ENCODE measurements at places on chromosomes 11 and 22.

- no peak for DNase-seq
Observed at GRCh38 chr11:132910011-132910760, 622.1 kb downstream of the OPCML start.

- no peak for DNase-seq
Observed at GRCh38 chr22:20229916-20230775, 38.0 kb downstream of the RTN4R start.

- no peak for DNase-seq
Observed at GRCh38 chr11:106990331-106990730, 27.9 kb downstream of the GUCY1A2 start.

GRCh38 chr11:46309814-46310259, 32.4 kb downstream of the CREB3L1 start:
- no peak for DNase-seq

GRCh38 chr22:49062155-49062801, 765.4 kb downstream of the BRD1 start:
- peak; percentile 82 for DNase-seq

DNA sequence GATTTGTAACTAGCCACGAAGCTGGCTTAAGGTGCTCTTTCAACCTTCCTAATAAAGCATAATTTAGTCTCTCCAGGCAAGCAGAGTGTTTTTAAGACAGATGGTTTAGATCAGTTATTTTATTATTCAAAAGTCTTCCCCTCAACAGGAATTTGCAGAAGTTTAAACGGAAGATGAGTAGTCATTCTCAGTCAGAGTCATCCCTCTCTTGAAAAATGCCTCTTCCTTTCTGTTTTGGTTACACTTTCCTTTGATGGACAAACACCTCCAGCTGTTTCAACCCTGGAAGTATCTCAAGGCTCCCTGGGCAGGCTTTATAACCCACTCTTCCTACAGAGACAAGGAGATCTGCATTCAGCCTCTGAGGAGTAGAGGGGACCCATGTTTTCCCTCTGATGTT, 60.3 kb upstream of the POU2AF2 start:
- no peak for DNase-seq

DNA sequence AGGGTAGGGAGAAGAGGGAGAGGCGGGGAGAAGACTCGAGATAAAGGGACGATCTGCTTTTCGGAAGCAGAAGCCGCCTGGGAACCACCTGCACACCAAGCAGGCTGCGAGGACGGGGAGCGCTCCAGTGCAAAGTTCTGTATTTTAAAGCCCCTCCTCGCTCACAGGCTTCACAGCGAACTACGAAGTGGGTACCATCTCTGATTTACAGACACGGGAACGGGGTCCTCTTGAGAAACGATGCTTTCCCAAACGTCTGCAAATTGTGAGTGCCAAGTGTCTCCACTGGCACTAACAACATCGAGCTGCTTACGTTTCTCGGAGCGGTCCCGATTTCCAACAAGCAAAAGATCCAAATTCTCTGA, 700 bp upstream of the STX3 start:
- peak; percentile 33 for DNase-seq

GRCh38 chr11:93783765-93784144, 327 bp upstream of the MED17 start:
- no peak for DNase-seq

DNA sequence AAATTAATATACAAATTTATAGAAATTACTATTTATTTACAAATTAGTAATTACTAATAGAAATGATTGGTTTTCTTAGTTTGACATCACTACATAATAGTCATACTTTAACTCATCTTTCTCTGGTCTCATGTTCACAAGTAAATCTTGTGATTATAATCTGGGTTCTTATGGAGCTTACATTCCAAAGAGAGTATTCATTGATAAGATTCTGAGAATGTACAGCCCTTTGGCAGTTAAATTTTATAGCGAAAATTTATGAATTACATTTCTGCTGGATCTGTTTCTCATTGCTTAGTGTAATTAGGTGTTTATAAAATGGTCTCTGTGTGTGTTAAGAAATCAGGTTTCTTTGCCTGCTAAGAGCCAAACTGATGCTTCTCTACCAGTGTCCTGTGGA, 175.2 kb downstream of the TMEM135 start:
- no peak for DNase-seq

DNA sequence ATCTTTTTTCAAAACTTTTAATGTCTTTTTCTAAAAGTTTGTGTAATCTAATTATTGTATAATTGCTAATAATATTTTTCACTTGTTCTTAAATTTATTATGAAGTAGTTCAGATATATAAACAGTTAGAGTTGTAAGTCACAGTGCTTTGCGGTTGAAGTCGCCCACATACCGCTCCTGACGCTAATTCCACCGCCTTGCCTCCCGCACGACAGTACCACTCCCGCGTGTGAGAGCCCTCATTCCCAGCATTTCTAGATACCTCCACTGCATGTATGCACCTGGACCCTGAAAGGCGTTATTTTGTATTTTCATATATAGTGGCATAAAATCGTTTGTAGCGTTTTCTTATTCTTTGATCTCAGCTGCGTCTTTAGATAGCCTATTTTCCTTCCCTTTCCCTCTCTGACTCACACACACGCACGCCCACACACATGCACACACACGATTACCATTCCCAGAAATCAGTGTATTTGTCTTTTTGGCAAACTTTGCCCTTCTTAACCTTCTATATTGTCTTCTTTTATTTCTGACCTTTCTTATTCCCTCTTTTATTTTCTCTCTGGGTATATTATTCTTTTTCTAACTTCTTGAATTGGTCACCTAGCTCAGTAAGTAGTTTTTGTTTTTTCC, 56.4 kb upstream of the PITPNB start:
- no peak for DNase-seq

DNA sequence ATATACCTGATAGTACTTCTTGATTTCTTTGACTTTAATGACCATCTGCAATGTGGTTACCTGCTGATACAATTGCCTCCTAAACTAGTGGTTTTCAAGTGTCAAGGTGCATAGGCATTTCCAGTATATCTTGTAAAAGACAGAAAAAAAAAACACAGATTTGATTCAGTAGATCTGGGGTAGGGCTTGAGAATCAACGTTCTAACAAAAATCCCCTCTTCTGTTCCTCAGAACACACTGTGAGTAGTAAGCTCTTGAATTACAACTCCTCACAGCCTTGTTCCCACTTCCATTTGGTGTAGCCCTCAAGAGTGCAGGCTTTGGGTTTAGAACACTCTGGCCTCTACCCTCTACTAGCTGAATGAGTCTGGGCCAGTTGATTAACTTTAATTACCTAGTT, 78.0 kb upstream of the CTSC start:
- DNase-seq, result no peak

- no peak for DNase-seq
Observed at GRCh38 chr22:49753276-49753890, 74.3 kb downstream of the BRD1 start.

GRCh38 chr11:10605941-10606381, 37.5 kb upstream of the LYVE1 start:
- no peak for DNase-seq

GRCh38 chr11:127345819-127346459, 345.4 kb upstream of the KIRREL3 start:
- peak; percentile 64 for DNase-seq

DNA sequence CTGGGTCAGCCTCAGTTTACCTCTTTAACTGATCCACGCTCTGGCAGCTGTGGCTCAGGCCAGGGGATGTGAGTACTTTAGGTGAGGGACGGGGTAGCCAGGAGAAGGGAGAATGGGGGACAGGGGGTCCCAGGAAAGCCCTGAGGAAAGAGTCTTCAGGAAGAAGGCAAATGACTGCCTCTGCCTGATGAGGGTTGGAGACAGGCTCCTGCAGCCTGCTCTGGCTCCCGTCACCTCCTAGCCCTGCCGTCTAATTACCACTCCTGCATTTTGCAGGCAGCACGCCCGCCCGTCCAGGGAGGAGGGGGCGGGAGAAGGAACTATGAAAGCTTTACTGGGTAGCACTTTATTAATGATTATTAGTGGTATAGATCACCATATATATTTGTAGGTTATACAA, 116.6 kb downstream of the CEP164 start:
- DNase-seq, result no peak

GRCh38 chr11:3224401-3225057, 5.9 kb upstream of the MRGPRG start:
- no peak for DNase-seq

DNA sequence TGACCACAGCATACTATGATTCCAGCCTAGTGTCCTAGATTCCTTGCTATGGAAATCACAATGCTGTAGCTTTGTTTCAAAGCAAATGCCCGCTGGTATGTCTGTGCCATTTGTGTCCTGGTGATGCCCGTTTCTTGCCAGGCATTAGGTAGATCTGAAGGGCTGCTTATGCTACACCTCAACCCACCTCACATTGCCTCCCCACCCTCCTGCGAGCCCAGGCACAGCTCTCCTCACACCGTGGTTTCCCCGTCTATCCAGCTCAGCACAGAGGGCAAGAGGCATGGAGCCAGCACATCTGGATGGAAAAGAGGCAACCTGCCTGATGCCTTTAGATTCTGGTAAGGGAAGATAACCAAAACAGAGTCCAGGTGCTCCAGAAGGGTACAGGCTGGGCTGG, 307.4 kb upstream of the B3GAT1 start:
- no peak for DNase-seq

DNA sequence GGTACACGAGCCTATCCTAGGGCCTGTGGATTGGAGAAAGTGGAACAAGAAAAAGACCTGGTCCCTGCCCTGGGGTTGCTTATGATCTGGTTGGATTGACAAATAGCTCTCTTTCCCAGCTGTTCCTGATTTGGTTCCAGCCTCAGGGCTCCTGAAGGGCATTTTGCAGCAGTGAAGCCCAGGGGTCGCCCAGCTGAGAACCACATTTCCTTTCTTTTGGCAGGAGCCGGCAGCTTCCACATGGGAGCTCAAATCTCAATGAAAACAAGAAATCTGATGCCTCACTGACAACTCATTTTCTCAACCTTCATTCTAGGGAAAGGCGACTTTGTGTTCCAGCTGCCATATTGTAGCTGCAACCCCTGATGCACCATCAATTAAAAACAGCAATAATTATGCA, 140.6 kb upstream of the CADM1 start:
- DNase-seq, result peak; percentile 18

DNA sequence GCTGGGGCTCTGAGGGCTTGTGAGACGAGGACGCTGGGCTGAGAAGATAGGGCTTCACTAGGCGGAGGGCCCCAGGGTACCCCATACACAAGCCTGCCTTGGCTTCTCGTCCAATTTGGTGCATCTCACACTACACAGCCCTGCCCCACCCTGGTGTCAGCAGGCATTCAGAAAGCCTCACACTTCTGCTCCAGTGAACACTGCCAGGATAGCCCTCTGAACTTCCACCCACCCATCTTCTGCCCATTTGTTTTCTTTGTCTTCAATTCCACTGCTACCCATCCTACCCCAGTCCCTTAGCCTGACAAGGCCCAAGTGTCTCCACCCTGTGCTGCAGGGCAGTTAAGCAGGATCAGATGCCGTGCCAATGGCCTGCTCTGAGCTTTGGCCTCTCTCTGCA, 1.9 kb upstream of the BUD13 start:
- no peak for DNase-seq

GRCh38 chr11:129910360-129910759, 15.0 kb upstream of the NFRKB start:
- no peak for DNase-seq

GRCh38 chr11:61091373-61092279, 10.7 kb upstream of the CD5 start:
- DNase-seq, result no peak

DNA sequence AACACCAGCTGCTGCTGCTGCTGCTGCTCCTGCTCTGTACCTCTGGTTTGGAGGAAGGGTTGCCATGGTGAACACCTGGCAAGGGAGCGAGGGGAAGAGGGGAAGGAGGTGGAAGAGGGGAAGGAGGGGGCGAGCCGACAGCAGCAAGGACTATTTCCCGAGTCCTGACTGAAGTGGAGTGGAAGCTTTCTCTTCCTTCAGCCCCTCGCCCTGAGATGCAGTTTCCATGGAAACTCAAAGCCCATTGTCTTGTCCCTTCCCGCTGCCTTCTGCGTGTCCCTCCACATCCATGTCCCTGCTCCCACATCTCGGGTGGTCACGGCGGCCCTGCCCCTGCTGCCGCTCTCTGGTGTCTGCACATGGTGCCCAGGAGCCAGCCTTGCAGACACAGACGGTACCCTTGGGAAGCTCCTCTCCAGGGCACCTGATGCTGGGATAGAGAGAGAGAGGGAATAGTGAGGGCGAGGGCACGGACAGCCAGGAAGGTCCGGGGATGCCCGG, 28.6 kb downstream of the FAM83F start:
- no peak for DNase-seq

- no peak for DNase-seq
Observed at GRCh38 chr22:20951151-20951931, 15.7 kb upstream of the AIFM3 start.

- no peak for DNase-seq
Observed at GRCh38 chr22:45098056-45098455, 65.7 kb upstream of the NUP50 start.

DNA sequence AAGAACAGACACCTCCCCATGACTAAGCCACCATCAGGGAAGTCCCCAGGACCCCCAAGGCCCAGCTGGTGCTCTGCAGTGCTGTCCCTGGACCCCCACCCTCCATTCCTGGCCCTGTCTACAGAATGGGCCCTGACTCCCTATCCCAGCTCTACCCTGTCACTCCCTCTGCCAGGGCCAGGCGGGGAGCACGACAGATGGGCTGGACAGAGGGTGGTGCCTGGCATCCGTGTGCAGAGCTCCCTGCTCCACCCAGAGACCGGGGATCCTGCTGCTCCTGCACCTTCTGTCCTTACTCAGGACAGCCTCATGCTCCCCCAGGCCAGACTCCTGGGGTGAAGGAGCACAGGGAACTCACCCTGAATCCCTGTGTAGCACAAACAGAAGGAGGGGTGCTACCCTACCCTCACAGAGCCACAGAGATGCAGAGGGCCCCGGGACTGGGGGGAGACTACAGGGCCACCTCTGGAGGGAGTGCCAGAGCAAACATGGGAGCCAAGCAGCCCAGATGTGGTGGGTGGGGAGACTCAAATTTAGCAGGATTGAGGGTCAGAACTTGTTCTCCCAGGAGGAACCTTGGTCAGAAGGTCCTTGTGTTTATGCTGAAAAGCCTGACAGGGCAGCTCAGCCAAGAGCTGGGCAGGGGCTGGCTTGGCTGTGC, 2.0 kb downstream of the ARVCF start:
- no peak for DNase-seq

DNA sequence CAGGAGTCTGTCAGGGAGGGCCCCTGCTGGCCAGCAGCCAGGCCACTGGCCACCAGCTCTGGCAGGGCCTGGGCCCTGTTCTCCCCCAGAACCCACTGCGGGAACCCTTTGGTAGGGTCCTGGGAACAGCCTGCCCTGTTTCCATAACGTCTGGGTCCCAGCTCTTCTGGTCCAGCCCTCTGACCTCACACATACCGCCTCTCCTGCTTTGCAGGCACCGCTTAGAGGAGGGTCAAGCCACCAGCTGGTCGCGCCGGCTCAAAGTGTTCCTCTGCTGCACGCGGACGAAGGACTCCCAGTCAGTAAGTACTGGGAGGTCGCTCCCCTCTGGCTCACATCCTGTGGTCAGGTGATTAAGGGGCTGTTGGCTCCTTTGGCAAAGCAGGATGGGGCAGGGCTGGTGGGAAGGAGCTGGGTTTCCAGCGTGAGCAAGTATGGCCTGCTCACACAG, 26.6 kb upstream of the MYRF start:
- no peak for DNase-seq

- DNase-seq, result no peak
Observed at GRCh38 chr11:118618115-118618990, 10.9 kb downstream of the PHLDB1 start.

- DNase-seq, result no peak
Observed at GRCh38 chr11:58597486-58598144, 18.8 kb downstream of the ZFP91 start.
